Activated naive CD4-positive, alpha-beta T cell treated with anti-CD3 and anti-CD28 coated beads, Interleukin-2, amount 10 ng/mL, durations not matched to agents 7 days and 5 days (primary cell): ENCODE measurements at places on chromosomes 2 and 18.

- no peak for DNase-seq
Observed at GRCh38 chr2:205364261-205364660, 318.0 kb upstream of the NRP2 start.

GRCh38 chr2:84841577-84841976 is 39.3 kb downstream of the TRABD2A start:
- DNase-seq = peak; percentile 34

GRCh38 chr2:121076885-121077549 is 208.0 kb downstream of the TFCP2L1 start:
- peak; percentile 78 for DNase-seq

- DNase-seq = no peak
Observed at GRCh38 chr2:98579926-98580325, 28.4 kb downstream of the COA5 start.

DNA sequence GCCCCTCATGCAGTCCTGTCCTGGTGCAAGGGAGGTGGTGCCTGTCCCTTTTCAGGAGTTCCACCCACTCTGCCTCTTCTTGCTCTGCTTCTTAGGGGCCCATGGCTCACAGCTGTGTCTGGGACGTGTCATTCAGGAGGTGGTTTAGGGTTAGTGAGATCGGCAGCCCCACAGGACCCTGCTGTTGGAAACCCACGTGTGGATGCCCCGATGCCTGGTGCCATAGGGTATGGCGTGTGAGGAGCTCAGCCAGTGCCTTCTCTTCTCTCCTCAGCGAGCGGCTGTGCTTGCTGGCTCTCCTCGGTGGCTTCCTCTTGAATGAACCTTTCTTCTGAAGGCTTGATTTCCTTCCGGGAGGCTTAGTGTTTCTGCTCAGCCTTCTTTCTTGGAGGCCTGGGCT is 55.2 kb downstream of the LDLRAD4 start:
- peak; percentile 67 for DNase-seq

- DNase-seq = no peak
Observed at GRCh38 chr18:45166836-45167551, 448.3 kb upstream of the SLC14A2 start.

GRCh38 chr2:152097801-152098495 is 896 bp downstream of the CACNB4 start:
- DNase-seq = no peak

DNA sequence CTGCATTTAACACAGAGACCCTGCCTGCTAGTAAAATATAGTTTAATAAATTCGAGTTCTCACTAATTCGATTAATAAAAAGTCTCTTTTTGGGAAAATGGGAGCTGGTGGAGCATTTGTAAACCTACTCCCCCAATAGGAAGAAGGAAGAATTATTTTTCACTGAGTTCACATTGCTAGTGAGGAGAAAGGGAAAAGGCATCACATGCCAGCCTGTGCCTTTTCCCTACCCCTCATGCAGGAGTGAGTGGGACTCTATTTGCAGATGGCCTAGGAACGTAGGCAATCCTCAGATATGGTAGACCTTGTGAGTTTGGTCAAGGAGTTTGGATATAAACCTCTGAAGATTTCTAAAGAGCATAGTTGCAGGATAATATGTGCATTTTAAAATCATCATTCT is 218.4 kb upstream of the TRIB2 start:
- no peak for DNase-seq

GRCh38 chr2:44748-45341 is 1.5 kb downstream of the FAM110C start:
- no peak for DNase-seq

DNA sequence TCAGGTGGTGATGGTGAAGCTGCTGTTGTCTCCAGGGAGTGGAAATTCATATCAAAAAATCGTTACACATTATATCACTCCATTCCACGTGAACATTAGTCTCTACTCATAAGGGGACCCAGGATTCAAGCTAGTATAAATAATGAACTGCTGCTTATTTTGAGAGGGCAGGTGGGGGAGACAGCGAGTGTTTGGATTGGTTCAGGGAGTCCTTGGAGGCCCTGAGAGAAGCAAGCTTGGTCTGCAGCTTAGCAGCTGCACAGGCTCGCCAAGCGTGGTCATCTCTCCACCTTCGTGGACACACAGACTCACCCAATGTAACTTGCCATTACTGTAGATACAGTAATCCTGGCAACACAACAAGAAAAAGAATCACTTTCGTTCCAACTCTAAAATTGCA is 177.6 kb downstream of the ZNF521 start:
- no peak for DNase-seq

- no peak for DNase-seq
Observed at GRCh38 chr18:31508781-31509180, 10.8 kb downstream of the DSG2 start.

- DNase-seq = no peak
Observed at GRCh38 chr2:213089438-213089837, 62.0 kb downstream of the IKZF2 start.

DNA sequence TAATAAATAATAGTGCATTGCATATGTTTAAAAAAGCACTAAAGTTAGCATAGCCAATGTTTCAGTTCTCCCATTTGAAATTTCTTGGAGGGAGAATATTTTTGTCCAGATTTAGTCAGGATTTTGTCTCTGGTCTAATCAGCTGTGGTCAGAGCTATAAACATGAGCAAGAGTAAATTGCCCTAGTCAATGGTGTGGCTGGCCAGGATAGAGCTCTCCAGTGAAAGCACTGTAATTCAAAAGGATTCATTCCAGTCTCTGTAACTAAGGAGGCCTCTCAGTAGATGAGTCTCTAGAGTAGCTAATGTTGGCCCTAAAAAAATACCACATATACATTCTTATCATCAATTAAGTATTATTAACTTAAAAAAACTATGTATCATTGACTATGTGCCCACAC is 241.6 kb downstream of the CDCA7 start:
- no peak for DNase-seq

DNA sequence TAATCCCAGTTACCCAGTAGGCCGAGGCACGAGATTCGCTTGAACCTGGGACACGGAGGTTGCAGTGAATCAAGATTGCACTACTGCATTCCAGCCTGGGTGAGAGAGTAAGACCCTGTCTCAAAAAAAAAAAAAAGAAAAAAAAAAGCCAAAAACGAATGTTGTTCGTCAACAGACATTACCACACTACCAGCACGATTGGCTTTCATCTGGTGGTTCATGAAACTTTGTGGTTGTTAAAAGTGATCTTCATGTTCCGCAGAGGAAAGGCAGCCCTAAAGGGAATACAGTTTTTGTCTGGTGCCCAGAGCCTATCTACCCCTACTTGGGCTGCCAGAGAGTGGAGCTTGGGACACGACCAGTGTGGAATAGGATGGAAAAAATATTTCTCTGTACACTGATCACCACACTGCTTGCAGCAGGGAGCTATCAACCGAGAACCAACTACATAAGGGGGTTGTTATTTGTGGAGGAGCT is 13.6 kb upstream of the CXCR4 start:
- peak; percentile 65 for DNase-seq

GRCh38 chr2:181430406-181431118 is 26.6 kb upstream of the ITGA4 start:
- no peak for DNase-seq

- DNase-seq = no peak
Observed at GRCh38 chr2:217475791-217476190, 527.0 kb downstream of the TNS1 start.

GRCh38 chr2:217823626-217824025 is 179.2 kb downstream of the TNS1 start:
- DNase-seq = no peak

DNA sequence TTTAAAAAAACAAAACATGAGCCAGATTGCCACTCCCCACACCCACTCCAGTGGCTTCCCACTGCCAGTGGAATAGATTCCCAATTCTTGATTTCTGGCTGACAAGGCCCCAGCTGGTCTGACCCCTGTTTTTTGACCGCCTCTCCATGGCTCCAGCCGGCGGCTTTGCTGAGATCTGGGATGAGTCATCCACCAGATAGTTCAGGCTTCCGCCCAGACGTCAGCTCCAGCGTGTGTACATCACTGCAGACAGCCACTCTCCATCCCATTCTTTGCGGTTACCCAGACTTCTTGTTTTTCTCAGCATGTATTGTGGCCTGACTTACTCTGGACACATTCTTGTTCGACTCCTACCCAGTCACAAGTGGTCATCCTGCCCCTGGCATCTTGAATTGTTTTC is 227.9 kb downstream of the GBX2 start:
- no peak for DNase-seq
